ENCODE measurements at places on chromosomes 1 and 21.
A peak's percentile ranks its signal among the peaks of the same experiment; 100 is the strongest.

DNA sequence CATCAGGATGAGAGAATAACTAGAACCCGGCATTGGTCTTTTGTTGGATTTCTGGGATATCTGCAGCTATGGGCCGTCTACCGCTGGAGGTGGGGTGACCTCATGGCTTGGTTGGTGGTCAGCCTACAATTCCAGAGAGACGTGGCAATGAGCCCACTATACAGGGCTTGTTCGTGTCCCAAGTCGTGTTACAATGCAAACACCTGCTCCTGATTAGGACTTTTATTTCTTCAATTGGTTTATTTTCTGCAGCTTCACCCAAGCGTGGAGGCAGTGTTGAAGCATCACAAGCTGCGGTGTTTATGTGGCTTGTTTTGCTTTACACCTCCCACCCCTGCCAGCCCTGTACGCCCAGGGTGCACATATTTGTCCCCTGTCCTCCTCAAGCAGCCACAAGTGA is 211.7 kb upstream of the TMEM51 start:
- DNase-seq, result no peak

GRCh38 chr1:178344513-178345091 is 152.2 kb downstream of the CLEC20A start:
- peak; percentile 51 for DNase-seq

DNA sequence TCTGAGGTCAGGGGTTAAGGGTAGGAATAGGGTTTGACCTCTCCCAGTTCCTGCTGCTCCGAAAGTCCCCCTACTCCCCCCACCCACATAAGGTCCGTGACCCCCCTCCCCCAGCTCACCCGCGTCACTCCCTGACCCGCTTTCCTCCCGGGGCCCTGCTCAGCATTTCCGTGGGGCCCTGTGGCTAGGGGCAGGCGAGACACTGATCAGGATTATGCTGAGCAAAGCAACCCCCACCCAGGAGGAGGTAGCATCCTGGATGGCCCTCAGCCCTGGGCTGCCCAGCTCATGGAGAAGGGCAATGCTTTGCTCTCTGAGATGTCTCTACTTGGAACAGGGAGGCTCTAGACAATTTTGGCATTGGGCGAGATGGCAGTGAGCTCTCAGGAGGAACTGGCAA is 3.7 kb downstream of the RORC start:
- no peak for DNase-seq

DNA sequence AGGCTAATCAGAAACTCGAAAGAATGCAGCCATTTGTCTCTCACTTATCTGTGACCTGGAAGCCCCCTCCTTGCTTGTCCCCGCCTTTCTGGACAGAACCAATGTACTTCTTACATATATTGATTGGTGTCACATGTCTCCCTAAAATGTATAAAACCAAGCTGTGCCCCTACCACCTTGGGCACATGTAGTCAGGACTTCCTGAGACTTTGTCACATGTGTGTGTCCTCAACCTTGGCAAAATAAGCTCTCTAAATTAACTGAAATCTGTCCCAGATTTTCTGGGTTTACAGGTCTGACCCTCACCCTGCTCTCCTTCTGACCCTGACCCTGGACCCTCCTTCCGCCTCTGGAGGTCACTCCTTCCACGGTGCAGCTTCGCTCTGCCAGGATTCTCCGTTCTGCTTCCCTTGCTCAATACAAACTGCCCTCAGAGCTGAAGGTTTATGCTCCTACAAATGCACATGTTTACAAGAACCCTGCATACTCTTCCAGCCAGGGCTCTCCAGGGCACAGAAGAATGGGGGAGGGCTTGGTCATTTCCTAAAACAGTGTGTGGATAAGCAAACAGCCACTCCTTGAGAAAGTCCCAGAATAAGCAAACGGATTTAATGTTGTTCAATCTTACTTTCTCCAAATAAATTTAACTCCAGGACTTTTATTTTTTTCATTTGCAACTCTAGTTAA is 160.5 kb downstream of the ACTL8 start:
- no peak for DNase-seq

DNA sequence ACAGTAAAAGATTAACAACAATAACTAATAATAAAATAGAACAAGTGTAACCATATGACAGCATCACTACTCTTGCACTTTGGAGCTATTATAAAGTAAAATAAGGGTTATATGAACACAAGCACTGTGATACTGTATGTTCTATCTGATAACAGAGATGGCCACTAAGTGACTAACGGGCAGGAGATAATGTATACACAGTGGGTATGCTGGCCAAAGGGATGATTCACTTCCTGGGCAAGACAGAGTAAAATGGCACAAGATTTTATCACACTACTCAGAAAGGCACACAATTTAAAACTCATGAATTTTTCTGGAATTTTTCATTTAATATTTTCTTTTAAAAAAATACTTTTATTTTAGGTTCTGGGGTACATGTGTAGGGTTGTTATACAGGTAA is 12.3 kb downstream of the SLC9C2 start:
- DNase-seq, result no peak

DNA sequence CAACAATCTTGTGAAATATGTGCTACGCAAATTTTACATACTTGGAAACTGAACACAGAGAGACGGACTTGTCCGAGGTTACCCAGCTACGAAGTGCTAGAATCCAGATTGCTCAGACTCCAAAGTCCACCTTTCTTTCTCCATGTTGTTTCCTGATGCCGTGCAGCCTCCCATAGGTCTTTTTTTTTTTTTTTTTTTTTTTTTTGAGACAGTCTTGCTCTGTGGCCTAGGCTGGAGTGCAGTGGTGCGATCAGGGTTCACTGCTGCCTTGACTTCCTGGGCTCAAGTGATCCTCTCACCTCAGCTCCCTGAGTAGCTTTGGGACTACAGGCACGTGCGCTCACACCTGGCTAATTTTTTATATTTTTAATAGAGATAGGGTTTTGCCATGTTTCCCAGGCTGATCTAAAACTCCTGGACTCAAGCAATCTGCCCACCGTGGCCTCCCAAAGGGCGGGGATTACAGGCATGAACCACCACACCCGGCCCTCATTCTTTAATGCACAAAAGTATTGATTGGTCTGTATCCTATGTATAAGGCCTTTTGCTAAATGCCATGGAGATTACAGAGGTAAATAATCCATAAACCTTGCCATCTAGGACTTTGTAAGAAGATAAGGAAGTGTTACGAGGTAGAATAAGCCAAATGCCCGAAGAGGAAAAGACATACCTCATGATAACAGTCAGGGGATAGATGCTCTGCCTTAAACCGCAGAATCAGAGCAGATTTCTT is 92.8 kb downstream of the C1orf21 start:
- DNase-seq, result no peak

DNA sequence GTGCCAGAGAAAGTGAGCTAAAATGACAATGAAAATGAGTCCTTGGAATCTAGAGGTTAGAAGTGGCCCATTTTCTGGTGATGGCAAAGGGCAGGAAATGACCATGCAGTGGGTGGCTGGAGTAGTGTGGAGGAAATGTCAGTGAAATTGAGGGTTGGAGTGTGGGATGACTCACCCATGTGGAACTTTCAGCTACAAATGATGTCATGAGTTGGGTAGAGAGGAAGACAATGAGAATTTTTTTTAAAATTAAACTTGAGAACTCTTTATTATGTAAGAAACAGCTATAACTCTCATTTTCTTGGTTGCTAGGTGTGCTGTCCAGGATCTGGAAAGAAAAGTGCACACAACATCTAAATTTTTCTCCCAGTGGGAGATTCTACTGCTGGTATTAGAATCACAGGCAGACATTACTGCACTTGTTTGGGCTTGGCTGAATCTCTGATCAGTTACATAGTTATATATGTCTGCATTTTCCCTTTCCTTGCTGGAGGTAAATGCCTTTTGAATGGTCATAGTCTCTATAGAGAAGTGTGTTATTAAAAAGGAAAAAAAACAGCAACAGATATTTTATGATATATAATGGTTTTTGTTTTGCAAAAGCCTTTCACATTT is 56.8 kb upstream of the GNG12 start:
- peak; percentile 61 for DNase-seq

GRCh38 chr1:164562061-164562460 is 3.1 kb downstream of the PBX1 start:
- DNase-seq, result no peak

DNA sequence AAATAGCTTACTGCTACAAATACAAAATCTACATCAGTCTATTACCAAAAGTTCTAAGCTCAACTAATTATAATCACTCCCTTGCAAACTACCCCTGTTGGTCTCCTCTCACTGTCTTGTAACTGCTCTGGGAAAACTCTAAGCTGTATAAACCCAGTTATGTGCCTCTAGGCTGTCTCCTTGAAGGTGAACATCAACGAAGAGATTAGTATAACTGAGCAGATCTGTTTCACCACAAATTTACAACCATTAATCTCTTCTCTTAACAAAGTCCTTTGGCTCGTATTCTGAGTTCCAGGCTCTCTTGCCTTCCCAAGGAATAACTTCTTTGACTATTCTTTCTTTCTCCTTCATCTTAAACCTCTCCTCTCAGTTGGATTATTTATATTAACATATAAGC is 84.4 kb upstream of the PRMT6 start:
- no peak for DNase-seq

- no peak for DNase-seq
These were observed 322.2 kb upstream of the USP25 start for GRCh38 chr21:15407585-15407984.

GRCh38 chr1:7379441-7379971 is 391.6 kb upstream of the VAMP3 start:
- DNase-seq, result no peak

DNA sequence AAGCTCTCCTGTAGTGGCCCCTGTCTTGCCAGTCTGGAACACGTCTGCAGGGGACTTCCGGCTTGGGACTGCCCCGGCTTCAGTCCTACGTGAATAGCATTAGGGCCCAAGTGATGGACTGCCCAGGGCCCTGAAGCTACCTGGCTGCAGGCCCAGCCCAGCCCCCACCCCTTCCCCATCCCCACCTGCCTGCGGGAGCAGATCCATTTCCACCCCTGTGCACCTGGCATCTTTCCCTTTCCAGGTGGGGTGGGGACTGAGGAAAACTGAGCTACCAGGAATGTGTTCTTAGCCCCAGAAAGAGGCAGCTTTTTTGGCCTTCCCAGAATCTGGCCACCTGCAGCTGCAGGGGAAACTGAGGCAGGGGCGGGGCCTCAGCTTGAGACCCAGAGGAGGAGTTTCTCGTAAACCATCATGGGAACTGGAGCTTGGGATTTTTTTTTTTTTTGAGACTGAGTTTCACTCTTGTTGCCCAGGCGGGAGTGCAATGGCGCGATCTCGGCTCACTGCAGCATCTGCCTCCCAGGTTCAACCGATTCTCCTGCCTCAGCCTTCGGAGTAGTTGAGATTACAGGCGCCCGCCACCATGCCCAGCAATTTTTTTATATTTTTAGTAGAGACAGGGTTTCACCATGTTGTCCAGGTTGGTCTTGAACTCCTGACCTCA is 3.2 kb downstream of the EDN2 start:
- DNase-seq, result no peak

DNA sequence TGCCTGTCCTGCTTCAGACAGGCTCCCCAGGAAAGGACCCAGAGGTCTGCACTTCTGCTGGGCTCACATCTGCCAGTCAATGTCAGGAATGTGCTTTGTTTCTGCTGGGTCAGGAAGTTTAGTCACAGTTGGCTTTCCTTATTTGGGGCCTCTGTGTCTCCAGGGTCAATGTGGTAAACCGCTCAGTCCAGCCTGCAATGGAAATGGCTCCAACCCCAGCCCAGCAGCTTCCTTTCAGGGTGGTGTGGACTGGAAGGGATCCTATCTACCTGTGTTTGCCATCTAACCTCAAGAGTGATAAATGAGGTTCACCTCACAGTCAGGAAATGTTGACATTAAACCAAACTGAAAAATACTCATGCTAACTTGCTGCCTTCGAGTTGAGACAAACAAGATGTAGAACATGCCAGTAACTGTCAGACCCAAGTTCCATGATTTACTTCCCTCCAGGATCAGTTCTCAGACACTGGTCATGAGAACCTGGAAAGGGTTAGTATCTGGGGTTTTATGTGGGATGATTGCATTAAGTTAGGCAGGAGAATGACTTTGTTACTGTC is 20.3 kb downstream of the ENO1 start:
- peak; percentile 70 for DNase-seq

DNA sequence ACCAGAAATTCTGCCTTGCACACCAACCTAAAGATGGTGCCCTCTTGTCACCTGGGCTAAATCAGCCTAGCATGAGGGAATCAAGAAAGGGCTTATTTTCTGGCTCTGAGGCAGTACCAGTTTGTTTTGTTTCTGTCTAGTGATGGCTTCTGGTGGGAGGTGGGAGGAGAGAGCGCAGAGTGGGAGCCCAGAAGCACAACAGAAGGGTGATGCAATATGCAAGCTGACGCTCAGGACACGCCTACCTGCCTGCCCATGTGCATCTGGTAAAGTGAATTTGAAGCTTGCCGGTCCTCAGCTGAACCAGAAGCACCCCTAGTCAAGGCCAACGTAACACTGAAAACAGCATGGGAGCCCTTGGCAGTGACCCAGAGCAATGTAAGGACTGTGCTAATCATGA is 138.4 kb upstream of the TIAM1 start:
- DNase-seq, result no peak

GRCh38 chr1:234386122-234386521 is 12.9 kb downstream of the COA6 start:
- no peak for DNase-seq

DNA sequence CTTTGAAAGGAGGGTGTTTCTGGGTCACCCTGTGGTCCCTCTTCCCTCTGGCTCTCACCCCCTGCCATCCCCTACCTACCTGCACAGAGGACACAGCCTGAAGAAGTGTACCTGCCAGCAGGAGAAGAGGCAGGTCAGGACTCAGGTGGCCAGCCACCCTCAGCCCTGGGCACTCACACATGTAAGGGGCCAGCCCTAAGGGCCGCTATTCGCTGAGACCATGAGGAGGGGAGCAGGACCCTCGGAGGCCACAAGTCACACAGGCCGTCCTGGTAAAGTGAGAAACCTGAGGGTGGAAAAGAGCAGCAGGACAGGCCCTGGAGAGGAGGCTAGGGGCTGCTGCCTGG is 1.2 kb downstream of the ZNF692 start:
- DNase-seq, result no peak

DNA sequence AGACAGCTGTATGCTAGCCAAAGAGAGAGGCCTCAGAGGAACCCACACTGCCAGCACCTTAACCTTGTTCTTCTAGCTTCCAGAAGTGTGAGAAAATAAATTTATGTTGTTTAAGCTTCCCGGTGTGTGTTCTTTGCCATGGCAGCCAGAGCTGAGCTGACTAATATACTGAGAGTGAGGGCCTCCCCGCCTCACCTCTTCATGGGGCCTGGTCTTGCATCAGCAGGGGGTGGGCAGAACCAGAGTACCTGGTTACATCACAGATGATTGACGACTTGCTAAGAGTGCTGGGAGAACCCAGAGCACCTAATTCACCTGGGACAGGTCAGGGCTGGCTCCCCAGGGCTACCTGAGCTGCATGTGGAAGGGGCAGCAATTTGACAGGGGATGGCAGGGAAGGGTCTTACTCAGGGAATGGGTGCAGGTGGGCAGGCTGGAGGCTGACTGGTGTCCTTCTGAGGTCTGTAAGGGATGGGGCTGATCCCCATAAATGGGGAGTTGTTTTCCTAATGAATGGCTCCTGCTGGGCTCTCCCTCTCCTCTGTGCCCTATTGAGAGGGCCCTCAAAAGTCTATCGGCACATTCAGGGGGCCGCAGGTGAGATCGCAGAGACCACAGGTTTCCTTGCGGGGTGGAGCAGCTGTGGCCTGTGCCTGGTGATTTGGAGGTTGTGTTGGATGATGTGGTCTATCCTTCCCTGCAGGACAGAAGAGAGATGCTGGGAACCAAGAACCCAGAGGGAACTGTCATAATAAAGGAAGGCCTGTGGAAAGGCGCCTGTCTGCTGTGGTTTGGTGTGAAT is 60.6 kb upstream of the ETV3 start:
- DNase-seq, result no peak

GRCh38 chr1:24387636-24388175 is 25.9 kb downstream of the STPG1 start:
- DNase-seq, result no peak
